Heart right ventricle (tissue), 16 donors: ENCODE measurements at places on chromosomes 3 and 15. TPM values are rescaled to one million over a fixed set of nuclear protein-coding genes. Genes with fewer than 3 reads are reported as not detected.

GRCh38 chr3:185280572-185281365 lies 26.9 kb upstream of the EHHADH start:
- no peak for DNase-seq

- DNase-seq = no peak
These were observed 108.4 kb upstream of the SLC6A11 start for GRCh38 chr3:10707400-10708215.

- no peak for DNase-seq
These were observed 1.7 kb upstream of the ARF4 start for GRCh38 chr3:57598765-57599360.

DNA sequence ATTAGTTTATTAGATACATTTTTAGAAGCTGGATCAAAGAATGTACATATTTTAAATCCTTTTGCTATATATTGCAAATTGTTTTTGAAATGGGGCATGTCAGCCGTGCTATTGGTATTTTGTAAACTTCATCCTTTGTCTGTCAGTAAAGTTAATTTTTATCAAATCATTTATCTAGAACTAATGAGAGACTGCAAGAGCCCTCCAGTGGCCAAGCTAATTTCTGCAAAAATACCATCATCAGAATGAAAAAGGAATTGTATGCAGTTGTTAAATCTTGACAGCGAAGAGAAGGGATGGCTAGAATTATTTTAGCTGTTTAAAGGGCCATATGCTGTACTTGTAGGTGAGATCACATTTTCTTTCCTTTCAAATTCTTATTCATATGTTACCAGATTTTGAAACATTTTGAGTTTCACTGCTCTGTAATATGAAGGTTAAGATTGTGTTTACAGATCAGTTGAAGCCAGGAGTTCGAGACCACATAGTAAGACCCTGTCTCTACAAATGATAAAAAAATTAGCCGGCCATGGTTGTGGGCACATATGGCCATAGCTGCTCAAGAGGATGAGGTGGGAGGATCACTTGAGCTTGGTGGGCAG lies 8.1 kb upstream of the CLDN11 start:
- no peak for DNase-seq

TUSC7 gene
- total RNA-seq = not detected

PLA1A gene
- total RNA-seq = 2.1 TPM

PRR20G gene
- total RNA-seq = not detected

VIPR1 gene
- 3.3 TPM for total RNA-seq
